ENCODE measurements at places on chromosomes 12 and 14.

- DNase-seq = no peak
These were observed 37.0 kb downstream of the KCNC2 start for GRCh38 chr12:75172611-75173010.

DNA sequence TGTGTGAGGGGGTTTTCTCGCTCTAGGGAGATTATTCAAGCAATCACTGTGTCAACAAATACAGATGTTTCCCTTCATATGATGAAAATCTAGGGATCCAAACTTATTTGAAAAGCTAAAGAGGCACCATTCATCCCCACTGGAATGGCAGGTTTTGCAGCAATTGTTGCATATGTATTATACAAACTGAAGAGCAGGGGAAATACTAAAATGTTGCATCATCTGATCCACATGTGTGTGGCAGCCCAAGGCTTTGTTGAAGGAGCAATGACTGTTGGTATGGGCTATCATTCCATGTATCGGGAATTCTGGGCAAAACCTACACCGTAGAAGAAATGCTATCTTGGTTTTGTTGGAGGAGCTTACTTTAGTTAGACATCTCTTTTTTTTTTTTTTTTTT, 4.1 kb upstream of the PRPF40B start:
- DNase-seq = no peak

DNA sequence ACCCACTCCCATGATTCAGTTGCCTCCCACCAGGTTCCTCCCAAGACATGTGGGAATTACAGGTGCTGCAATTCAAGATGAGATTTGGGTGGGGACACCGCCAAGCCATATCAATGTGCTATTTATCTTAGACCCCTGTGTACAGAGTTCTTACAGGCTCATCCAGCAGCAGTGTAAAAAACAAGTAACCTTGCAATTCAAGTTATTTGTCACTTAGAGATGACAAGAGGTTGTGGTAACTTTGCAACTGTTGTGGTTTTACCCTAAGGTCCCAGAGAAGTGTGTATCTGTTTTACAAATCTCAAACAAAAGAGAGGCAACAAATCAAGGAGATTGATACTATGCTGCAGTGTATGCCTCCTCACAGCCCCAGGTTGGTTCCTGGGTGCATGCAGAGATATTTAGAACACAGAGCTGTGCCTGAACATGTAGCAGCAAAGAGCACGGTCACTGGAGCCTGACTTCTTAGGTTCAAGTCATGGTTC, 11.5 kb upstream of the HELB start:
- DNase-seq = no peak

DNA sequence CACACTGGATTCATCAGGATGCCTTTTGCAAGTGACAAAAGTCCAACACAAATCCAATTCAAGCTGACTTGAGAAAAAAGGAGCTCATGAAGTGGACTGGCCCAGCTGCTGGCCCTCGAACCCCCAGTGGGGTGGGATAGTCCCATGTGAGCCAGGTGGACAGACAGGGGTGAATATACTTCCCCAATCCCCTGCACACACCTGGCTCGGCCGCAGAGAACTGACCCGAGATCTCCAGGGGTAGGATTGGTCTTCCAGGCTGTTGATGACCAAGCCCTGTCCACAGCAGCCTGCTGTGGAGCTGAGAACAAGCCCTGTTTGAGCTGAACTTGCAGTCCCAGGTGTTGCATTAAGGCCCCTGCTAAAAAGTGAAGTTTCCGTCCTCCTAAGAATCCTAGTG, 56.2 kb downstream of the TPCN1 start:
- DNase-seq = no peak

- no peak for DNase-seq
These were observed 33.7 kb downstream of the FGFR1OP2 start for GRCh38 chr12:26971963-26972362.

DNA sequence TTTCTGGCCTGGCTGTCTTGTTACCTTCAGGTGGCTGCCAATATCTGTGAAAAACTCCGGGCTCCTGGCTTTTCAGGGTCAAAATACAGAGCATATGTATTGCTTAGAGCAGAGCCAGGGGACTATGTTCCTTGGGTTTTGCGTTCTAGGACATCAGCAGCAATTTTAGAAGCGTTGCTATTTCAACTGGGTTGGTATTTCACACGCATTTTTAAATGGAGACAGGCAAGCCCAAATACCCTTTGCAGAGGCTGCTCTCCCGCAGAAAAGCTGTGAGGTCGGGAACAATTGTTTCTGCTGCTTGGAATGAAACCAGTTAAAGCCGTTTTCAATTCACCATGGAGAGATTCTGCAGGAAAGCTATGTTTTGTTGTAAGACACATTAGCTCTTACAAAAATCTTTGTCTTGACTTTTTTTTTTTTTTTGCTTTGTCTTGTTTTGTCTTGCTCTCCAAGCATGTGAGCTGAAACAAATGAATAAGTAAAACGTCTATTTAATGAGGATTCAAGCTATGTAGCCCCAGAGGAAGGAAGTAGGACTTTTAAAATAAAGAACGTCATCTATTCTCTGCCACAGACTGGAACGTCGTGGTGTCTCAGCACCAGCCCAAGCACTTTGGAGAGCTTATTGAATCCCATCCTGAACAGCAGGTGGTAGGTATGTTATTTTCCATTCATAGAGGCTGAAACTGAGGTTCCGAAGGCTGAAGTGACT, 181.0 kb upstream of the TBX3 start:
- DNase-seq = no peak

DNA sequence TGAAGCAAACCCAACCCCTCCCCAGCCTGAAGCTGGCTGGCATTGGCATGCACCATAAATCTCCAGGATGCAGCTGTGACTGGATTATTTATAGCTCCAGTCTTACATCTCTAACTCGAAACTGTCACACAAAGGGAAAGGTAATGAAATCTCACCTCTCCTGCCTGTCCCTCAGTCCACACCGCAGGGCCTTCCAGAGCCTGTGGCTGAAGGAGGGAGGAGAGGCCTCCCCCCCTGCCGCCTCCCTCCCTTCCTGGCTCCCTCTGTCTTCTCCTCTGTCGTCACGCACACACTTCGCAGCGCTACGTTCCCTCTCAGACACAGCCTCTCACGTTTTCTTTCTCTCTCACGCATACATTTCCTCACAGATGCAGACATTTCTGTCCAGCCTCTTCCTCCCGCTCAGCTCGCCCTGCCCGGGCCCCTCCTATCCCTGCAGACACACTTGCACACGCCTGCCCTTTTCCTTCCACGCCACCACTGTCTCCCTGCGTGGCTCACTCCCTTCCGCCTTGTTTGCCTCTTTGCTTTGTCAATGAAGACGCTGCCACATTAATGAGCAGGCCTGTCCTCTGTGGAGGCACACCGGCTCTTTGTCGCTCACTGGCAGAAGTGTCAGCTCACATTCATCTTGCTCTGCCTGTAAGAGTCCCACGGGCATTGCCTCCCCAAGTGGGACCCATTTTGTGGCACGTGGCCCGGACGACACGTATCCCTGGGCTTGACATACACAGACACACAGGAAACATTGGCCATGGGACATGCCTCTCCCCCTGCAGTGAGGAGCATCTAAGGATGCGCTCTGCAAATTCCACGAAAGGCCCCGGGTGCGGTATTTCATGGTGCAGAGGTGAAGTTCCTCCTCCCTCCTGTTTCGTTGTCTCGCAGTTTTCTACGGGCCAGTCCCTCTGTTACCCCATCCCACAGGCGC, 27.9 kb downstream of the IRF2BPL start:
- DNase-seq = no peak

DNA sequence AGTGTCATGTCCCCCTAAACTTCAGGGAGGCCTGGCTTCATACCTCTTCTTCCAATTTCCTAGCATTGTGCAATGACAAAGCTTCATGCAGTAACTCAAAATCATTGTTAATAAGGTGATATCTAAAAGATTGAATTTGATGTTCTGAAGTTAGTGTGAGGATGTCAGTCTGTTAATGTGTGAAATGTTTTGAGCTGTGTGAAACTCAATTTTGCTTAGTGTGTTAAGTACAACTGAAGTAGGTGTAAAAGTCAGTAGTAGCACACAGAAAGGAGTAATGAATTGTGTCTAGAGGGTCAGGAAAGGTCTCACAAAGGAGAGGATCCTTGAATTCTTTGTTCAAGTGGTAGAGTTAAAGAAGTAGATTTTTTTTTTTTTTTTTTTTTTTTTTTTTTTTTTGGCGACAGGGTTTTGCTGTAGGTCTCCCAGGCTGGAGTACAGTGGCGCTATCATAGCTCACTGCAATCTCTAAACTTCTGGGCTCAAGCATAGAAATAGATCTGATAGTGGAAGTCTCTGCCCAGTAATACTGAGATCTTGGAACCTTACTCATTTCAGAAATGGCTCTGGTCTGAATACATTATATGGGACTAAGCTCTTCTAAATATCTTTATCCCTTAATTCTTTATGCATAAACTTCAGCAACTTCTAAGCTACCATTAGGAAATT, 63.9 kb downstream of the FUT8 start:
- no peak for DNase-seq

DNA sequence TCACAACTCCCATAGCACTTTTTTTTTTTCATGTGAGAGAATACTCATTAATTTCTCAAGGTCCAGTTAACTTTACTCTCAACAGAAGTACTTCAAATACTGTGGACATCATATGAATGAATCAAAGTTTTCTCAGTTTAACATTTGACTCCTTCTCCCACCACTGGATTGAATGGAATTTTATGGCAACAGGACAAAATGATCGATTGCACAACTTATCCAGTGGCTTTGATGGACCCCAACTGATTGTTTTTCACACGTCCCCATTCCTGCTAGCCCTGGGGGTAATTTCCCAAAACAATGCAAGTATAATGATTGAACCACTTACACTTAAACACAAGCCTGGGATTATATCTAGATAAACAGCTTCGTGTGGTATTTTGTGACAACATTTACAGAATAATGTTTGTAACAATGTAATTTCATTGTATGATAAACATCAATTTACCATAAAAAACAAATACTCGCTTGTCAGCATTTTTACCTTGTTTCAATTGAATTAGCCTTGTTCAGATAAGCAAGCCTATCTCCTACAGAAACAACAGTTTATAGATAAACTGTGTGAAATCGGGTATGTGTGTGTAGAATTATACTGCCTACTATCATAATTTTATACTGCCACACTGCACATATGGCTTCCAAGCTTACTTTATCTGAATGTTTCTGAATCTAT, 60.9 kb downstream of the SOX5 start:
- no peak for DNase-seq

DNA sequence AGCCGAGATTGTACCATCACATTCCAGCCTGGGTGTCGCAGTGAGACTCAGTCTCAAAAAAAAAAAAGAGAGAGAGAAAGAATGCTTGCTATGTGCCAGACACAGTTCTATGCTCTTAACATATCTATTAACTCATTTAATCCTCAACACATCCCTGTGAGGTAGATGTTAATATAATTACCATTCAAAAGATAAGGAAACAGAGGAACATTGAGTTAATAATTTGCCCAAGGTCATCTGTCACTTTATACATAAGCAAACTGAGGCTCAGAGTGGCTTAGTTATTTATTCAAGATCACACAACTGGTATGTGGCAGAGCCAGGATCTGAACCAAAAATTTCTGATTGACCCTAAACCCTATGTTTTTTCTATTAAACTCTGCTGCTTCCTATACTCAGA, 116.1 kb upstream of the BCAT1 start:
- DNase-seq = no peak

DNA sequence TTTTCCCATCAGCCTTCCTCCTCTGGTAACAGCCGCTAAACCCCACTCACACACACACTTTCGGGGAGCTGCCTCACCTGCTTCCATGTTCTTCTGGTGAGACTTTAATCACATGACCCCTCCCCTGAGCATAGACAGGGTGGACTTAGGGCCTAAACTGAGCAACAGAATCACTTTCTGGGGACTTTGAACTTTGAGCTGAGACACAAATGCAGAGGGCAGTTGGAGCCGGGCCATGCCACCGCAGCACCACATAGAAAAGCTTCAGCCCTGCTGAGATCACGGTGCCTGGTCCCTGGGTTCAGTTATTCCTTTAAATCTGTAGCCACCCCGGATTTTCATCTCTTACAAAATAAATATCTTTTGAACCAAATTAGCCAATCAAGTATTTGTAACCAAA, 18.4 kb upstream of the MAP3K9 start:
- DNase-seq = no peak

DNA sequence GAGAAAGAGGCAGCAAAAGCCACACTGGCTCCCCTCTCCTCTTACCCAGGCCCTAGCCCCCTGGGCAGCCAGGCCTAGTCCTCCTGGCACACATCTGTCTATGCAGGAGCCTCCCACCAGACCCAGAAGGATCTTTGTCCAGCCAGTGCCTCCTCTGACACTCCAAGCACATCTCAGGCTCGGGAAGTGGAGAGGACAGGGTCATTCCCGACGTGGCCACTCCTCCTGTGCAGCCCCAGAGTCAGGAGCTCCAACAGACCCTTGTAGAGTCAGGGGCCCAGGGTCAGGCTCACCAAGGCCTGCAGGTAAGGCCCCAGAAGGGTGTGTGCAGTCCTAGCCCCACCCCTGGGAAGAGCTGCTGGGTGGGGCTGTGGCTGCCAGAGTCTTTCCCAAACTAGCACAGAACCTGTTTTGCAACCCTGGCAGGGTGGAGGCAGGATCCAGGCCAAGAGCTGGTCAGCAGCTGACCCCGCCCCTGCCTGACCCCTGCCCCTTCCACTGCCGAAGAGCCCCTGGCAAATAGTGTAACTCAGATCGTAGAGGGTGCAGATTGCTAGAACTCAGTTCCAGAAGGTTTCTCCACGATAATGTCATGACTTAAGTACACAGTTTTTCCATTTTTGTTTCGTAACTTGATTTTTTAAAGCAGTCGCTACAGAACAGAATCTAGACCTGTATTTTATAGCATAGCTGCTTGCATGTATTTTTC, 26.6 kb upstream of the PNMA1 start:
- DNase-seq = no peak

- no peak for DNase-seq
These were observed 10.7 kb downstream of the GLT1D1 start for GRCh38 chr12:128863957-128864356.

DNA sequence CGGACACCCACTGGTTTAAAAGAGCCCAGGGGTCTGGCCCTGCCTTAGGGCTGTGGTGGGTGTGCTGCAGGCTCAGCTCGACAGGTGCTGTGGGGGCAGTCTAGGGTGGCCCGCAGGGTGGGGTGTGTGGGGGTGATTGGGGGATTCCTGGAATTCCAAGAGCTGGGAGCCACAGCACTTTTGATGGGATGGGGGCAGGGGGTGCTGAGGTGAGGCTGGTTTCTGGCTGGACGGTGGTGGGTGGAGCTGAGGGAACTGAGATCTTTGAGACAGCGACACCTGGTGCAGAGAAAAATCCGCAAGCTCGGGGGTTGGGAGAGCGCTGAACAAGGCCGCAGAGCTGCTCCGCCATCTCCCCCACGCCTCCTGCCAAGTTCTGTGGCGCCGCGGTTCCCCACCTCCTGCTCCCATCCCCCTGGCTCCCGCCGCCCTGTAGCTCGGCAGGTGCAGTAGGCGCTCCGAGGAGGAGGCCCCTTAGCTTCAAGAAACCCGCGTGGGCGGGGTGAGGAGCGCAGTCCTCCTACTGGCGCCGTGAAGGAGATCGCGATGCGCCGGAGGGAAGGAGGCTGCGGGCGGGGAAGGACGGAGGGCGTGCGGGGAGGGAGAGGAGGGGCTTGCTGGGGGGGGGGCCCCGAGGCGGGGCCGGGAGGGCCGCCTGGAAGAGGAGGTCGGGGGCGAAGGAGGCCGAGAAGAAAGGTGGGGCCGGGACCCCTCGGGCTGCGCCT, 1.3 kb upstream of the TEDC1 start:
- no peak for DNase-seq

All from iPS DF 6.9 (cell line).